Spinal cord (tissue), 10 donors: ENCODE measurements at places on chromosomes 1 and 21. TPM values are rescaled to one million over a fixed set of nuclear protein-coding genes. Genes with fewer than 3 reads are reported as not detected.

The SELL gene
- total RNA-seq = 5.1 TPM

The APOBEC4 gene
- total RNA-seq = not detected

The LCE1D gene
- total RNA-seq = not detected

The REG4 gene
- not detected for total RNA-seq

The BRDT gene
- total RNA-seq = 0.10 TPM

The ADGRL4 gene
- 11.8 TPM for total RNA-seq

The ETV3L gene
- total RNA-seq = 0.10 TPM

The RXRG gene
- total RNA-seq = 9.0 TPM

The FLG gene
- under 0.01 TPM for total RNA-seq

The AGT gene
- 174 TPM for total RNA-seq

The AGBL4 gene
- 5.1 TPM for total RNA-seq

The SPRR3 gene
- total RNA-seq = 0.39 TPM

The RGS8 gene
- 8.2 TPM for total RNA-seq

The ANXA9 gene
- 0.50 TPM for total RNA-seq

The CNTN2 gene
- 16.1 TPM for total RNA-seq

The KCNA3 gene
- 11.5 TPM for total RNA-seq

The PCBP3 gene
- total RNA-seq = 18.0 TPM

The PPFIA4 gene
- total RNA-seq = 11.5 TPM

The HMCN1 gene
- 20.0 TPM for total RNA-seq

The AMIGO1 gene
- 18.9 TPM for total RNA-seq

The C1orf141 gene
- total RNA-seq = 0.79 TPM

The MCOLN3 gene
- total RNA-seq = 0.77 TPM

The ANGPTL3 gene
- total RNA-seq = not detected

The SETSIP gene
- total RNA-seq = 0.44 TPM

The FCAMR gene
- 0.20 TPM for total RNA-seq

The TSTD1 gene
- 12.1 TPM for total RNA-seq

The ACTL8 gene
- total RNA-seq = not detected

The CELA2B gene
- total RNA-seq = not detected

The TMEM269 gene
- total RNA-seq = 0.11 TPM

The MX2 gene
- 1.1 TPM for total RNA-seq

The IFI44 gene
- total RNA-seq = 33.6 TPM

The MR1 gene
- 7.5 TPM for total RNA-seq

The ASAP3 gene
- 60.6 TPM for total RNA-seq

The SDC3 gene
- 99.3 TPM for total RNA-seq

The ATP1A4 gene
- total RNA-seq = 0.50 TPM

The CD1D gene
- total RNA-seq = 0.99 TPM

The PTPRC gene
- total RNA-seq = 9.0 TPM

The OXCT2 gene
- total RNA-seq = 1.8 TPM

The S100A3 gene
- not detected for total RNA-seq

The S100A12 gene
- total RNA-seq = 87.6 TPM

The OR10X1 gene
- not detected for total RNA-seq

The HES4 gene
- total RNA-seq = 77.1 TPM

The NCF2 gene
- total RNA-seq = 7.2 TPM

The MMP23B gene
- total RNA-seq = 13.2 TPM

The C1orf210 gene
- total RNA-seq = not detected

The LCE2B gene
- total RNA-seq = not detected

The C8A gene
- 0.06 TPM for total RNA-seq

The CFHR3 gene
- total RNA-seq = 0.30 TPM

The PTGFRN gene
- total RNA-seq = 83.2 TPM

The SIM2 gene
- total RNA-seq = not detected

The OLFML3 gene
- 343 TPM for total RNA-seq
